WERI-Rb-1 (cell line): ENCODE measurements at places on chromosomes 2 and 18.

DNA sequence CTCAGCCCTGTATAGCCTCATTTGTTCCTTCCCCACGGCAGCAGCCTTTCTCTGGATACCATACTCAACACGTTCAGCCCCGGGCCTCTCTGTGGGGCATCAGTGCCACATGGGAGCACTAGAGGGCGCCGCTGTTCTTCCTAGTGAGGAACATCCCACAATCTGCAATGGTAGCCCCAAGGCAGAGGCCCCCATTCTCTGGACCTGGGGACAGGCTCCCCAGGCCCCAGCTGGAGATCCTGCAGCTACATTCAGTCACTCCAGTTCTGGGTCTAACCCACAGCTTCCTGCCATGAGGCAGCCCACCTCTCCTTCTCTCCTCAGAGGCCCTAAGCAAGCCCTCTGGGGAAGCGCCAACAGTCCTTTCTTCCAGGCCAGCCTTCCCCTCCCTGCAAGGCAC is 14.2 kb upstream of the SFXN5 start:
- DNase-seq: peak; percentile 92

GRCh38 chr2:158095912-158096311 is 5.8 kb upstream of the UPP2 start:
- no peak for DNase-seq

GRCh38 chr2:238703053-238703415 is 144.9 kb upstream of the TWIST2 start:
- DNase-seq: no peak

DNA sequence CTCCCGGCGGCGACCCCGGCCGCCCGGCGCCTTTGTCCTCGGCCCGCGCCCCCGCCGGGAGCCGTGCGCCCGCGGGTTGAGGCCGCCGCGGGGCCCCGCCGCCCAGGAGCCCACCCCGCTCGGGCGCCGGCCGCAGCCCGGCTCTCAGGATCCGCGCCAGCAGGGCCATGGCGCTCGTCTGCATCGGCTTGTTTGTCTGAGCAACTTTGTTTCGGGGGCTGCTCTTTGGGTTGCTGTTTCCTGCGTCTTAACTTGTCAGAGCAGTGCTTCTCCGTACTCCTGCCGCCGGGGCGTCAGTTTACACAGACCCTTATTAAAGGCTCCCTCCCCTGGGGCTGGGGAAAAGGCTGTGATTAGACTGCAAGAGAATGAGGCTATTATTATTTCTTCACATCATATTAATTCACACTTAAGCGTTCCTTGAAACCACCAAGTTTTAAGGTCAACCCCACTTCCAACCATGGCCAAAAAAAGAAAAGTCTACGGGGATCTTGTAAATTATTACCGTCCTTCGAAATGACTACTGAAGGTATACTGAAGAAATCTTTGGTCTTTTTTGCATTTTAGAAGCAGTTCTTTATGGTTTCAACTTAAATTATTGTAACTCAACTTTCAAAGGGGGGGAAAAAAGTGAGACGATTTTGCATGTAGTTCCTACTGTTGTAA is at the start of gene CYP27C1:
TSS of gene CYP27C1 (minus strand) at position 198 of the 666 bp plus-strand sequence. CDS start at position 169, 29 bp downstream.
- peak; percentile 28 for DNase-seq

- no peak for DNase-seq
Measured at GRCh38 chr2:30765876-30766470, 41.3 kb downstream of the CAPN13 start.

- no peak for DNase-seq
Measured at GRCh38 chr2:54385271-54385670, 70.9 kb upstream of the SPTBN1 start.

GRCh38 chr2:39913648-39914461 is 134.8 kb upstream of the THUMPD2 start:
- DNase-seq: peak; percentile 17

DNA sequence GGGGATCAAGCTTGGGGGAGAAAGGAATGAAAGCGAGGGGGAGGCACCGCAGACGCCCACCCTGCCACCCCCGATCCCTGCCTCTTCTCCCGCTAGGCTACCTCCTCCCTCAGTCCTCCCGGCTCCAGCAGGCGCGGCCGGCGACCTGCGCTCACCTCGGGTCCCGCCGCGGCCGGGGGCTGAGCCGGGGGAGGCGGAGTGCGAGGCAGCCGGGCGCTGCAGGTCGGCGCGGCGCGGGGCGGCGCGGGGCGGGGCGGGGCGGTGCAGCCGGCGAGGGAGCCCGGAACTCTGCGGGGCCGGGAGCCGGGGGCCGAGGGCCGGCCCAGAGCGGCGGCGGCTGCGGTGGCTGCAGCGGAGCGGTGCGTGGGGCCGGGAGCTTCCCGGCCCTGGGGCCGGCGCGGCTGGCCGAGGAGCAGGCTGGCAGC is 477 bp downstream of the ACVR1 start:
- DNase-seq: peak; percentile 51

GRCh38 chr2:170819680-170820664 is 3.3 kb downstream of the GAD1 start:
- DNase-seq: no peak

DNA sequence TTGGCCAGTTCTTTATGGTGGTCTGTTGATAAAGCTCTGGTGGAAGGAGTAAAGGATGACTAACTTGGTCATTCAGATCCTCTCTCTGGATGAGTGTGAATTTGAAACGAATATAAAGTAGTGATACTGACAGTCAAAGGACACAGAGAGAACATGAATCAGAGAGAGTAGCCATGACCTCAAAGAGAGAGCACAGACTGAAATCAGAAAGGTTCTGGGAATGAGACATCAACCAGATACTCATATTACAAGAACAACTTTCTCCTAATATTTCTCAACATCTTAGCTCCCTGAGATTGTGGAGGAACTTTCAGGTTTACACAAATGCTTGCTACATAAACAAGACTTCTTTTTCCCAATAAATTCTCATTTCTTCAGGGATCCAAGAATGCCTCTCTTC is 849.1 kb upstream of the CHAC2 start:
- DNase-seq: no peak

DNA sequence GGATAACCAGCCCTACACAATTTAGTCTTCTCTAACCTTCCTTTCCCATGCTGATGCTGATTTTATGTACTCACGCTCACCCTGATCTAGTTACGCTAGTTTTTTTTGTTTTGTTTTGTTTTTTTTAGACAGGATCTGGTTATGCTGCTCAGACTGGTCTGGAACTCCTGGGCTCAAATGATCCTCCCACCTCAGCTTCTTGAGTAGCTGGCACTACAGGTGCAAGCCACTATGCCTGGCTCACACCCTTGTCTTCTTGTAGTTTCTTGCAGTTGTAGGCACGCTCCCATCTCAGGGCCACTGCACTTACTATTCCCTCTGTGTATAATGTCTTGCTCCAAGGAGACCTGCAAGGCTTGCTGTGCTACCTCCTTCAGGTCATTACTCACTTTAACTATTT is 6.2 kb downstream of the PELI1 start:
- no peak for DNase-seq

DNA sequence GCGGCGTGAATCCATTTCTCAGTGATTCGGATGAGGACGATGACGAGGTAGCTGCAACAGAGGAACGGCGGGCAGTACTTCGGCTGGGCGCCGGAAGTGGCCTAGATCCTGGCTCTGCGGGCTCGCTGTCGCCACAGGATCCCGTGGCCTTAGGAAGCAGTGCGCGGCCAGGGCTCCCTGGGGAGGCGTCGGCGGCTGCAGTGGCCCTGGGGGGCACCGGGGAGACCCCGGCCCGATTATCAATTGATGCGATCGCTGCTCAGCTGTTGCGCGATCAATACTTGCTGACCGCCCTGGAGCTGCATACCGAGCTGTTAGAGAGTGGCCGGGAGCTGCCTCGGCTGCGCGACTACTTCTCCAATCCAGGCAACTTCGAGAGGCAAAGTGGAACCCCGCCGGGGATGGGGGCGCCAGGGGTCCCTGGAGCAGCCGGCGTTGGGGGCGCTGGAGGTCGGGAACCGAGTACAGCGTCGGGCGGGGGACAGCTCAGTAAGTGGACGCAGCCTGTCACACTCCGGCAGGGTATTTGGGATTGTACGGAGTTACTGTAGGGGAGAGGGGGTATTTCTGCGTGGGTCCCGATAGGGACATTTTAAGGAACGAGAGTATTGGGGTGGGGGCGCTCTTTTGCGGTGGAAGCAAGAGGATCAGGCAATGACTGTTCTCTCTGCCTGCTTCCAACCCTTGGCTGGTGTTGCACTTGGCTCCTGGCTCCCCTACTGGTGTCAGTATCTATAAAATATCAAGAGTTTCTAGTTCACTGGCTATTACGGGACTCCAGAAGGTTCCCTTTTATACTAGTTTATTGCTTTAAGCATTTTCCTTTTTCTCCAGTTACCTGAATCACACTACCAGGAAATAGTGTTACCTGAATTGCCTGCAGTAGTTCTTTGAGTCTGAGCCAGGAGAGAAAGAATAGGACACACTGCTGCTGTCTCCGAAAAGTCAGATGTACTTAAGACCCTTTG is 772 bp downstream of the RELCH start:
- peak; percentile 51 for DNase-seq

DNA sequence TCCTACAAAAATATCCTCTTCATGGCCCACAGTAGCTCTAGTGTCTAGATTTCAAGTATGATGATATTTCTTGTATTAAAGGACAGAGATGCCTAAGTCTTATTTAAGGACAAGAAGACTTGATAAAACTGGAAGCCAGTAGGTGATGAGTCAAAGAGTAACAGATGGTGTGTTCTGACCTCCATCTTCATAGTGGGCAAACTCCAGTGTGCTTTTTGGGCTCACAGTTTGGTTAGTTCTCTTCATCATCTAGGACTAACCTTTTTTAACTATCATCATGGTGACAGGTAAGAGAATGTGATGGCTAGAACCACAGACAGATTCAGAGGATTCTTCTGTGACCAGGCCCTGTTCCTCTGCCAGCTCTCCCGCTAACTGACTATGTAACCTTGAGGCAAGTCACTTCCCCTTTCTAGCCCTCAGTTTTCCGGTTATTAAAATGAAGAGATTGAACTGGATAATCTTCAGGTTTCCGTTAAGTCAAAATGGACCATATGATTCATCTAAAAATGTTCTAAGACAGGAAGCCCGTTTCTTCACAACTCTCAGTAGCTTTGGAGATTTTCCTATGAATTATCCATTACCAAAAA is 140.3 kb upstream of the RASGRP3 start:
- no peak for DNase-seq

DNA sequence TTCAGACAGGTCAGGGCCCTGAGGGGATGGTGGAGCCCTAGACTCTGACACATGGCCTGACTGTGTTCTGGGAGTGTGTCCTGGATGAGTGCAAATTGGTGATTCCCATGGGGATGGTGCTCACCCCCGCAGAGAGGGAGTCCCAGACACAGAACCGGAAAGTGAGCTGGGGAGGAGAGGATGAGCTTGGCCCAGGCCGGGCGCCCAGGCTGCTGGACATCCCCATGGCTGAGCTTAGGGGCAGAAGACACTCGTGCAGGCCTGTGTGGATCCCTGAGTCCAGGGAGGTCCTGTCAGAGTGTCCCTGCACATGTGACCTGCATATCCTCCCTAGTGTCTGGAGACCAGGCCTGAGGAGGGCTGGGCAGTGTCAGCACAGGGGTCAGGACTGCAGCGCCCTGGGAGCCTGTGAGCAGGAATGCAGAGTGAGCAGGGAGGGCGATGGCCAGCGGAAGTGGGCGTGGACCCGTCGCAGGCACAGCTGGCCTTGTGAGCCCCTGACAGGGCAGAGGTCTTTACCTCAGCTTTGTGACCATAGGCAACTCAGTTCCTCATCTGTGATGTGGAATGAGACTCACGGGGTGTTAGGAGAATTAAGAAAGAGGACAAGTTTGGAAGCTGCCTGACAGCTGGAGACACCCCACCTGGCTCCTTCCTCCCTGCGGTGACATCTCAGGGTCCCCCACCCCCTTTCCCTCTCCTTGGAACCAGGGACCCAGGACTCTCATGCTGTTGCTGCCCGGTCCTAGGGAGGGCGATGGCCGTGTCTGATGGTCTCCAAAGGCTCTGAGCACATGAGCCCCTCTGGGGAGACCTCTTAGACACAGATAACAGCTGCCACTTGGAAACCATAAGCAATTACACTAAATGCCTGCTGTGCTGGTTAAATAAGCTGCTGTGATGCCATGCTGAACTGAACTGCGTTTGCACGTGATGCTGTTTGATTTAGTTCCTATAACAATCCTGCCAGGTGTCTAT is 62.6 kb upstream of the HS6ST1 start:
- peak; percentile 45 for DNase-seq

GRCh38 chr2:3872451-3872850 is 169.1 kb downstream of the DCDC2C start:
- DNase-seq: no peak

GRCh38 chr18:5420906-5421305 is 122.9 kb downstream of the EPB41L3 start:
- no peak for DNase-seq

GRCh38 chr2:46431481-46432235 is 47.7 kb upstream of the TMEM247 start:
- peak; percentile 34 for DNase-seq

- no peak for DNase-seq
Measured at GRCh38 chr2:74873012-74873665, 39.2 kb downstream of the HK2 start.

DNA sequence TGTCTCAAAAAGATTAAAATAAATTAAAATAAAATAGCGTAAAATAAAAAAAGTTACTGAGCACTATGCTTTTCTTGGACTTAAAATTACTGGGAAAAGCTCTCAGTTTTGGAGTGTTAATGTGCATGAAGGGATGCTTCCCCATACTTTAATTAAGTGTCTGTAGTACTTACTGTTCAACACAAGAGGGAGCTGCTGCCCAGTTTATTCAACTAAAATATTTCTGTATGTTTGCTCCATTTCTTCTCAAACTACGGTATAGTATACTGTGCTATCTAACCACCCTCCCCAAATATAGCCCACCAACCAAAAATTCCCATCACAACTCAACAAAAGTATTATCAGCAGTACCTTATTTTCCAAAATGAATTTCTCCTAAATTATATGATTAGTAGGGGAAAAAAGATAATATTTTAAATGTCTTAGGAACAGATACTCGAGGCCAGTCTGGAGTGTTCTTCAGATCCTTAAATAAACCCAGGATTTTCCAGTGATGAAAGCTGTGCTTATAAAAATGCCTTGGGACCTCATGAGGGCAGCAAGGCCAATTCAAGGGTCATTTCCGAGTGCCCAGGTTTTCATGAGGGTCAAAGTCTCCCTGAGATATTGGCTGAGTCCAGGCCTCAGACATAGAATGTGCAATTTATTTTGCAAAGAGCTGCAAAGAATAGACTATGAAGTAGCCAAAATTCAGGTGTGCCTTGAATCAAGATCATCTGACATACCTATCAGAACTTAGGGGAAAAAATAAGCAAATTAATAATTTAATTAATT is 64.1 kb downstream of the CHRNA1 start:
- no peak for DNase-seq

GRCh38 chr2:160174322-160174721 is 25.8 kb downstream of the ITGB6 start:
- no peak for DNase-seq

DNA sequence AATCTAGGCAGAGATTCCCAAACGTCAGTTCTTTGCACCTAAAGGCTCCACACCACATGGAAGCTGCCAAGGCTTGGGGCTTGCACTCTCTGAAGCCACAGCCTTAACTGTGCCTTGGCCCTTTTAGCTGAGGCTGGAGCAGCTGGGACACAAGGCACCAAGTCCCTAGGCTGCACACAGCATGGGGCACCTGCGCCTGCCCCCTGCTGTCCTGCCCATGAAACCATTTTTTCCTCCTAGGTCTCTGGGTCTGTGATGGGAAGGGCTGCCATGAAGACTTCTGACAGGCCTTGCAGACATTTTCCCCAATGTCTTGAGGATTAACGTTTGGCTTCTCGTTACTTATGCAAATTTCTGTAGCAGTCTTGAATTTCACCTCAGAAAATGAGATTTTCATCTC is 241.5 kb downstream of the OSR1 start:
- DNase-seq: no peak

- DNase-seq: no peak
Measured at GRCh38 chr2:26123426-26123825, 49.5 kb upstream of the GAREM2 start.

GRCh38 chr2:121697108-121697631 is 39.5 kb downstream of the NIFK start:
- DNase-seq: no peak
